Esophagus squamous epithelium (tissue), 5 donors: ENCODE measurements at places on chromosomes 5 and 9.

DNA sequence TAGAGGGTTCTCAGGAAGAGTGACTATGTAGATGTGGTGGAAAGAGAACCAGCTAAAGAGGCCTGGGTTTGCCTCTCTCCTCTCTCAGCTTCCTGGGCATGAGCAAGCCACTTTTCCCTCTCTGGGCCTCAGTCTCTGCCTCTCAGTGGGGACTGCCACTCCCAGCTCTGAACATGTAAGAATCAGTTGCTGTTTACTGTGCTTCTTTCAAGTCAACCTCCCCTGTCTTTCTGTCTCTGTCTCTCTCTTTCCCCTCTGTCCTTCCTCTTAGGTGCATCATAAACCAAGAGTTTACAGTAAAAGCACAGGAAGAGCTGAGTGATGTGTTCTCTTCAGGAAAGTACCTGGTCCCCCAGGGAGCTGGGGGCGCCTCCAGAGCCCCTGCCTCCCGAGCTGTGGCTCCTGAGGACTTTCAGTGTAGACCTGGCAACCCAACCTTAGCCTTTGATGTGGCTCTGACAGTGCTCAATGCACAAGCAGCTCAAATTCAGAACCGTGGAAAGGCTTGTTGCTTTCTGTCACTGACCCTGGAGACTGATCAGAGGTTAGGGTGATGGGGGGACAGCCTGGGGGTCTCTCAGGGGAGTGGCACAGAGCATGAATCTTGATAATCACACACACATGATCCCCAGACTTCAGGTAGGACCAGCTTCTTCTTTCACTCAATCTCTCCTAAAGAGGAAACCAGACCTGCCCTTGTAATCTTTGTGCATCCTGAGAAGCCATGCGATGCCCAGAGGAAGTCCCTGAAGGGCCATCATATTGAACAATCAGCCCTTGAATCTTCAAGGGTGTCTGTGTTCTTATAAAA lies 59.4 kb upstream of the TNFSF8 start:
- no peak for DNase-seq

DNA sequence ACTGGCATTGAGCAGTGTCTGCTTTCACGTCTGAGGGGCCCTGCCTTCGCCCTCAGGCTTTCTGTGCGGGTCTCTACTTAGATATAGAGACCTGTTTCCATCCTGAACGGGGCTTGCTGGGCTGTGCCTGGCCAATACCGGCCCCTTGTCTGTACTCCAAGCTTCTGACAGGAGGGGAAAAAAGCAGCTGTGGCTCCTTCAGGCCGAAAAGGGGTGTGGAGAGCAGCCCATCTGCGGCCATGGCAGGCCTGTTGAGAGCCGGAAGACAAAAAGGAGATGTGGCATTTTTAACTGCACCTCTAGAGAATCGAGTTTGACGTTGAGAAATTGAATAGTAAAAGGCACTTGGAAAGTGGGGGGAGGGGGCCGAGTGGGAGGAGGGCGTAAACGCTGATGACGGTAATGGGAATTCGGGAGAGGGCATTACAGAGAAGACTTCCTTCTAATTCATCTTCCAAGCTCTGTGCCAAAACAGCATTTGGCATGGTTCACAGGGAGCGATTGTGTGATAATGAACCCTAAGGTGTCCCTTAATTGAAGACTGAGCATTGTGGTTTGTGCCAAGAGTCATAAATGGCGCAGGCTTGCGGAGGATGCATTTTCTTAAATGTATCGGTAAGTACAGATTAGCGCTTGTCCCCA lies 25.1 kb upstream of the PRDM12 start:
- no peak for DNase-seq

- no peak for DNase-seq
These were observed 998.8 kb downstream of the MAT2B start for GRCh38 chr5:164504141-164504772.

- no peak for DNase-seq
These were observed 271.8 kb downstream of the SMARCA2 start for GRCh38 chr9:2286825-2287455.

GRCh38 chr9:13860019-13860418 lies 453.9 kb downstream of the NFIB start:
- no peak for DNase-seq

DNA sequence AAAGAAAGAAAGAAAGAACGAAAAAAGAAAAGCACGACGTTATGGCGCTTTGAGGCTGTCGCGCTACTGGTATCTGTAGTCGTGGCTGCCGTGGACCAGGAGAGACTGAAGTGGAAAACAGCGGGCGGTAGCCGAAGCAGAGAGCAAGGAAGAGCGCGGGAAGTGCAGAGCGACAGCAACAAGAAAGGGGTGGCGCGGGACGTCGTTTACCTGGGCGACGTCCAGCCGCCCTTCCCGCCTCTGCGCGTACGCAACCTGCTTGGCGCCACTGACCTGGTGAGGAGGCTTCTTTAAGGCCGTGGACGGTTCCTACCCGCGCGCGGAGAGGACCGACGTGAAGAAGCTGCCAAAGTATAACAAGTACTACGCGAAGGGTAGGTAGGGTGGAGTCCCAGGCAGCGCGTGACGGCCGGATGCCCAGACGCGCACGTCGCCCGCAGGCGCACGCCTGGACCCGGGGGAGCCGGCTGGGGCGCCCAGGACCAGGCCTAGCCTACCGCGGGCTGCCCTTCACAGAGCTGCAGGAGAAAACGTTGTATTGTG lies 15.4 kb downstream of the CCL28 start:
- no peak for DNase-seq

DNA sequence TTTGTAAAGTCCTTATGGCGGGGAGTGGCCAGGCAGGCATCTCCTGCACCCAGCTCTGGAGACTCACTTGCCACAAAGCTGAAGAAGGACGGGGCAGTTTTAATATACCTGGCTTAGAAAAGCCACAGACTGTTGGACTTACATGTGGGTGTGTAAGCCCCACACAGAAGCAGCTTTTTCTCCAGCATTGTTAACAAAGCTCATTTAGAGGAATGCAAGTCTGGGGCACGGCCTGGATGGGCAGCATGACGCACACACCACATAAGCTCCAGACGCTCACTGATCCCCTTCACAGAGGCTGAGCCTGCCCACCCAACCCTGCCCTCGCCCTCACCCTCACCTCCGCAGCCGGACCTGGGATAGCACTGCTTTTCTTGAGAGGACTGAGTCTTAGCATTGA lies 58.0 kb upstream of the PDE8B start:
- no peak for DNase-seq

- DNase-seq = no peak
These were observed 84.6 kb downstream of the ANKRD55 start for GRCh38 chr5:56148453-56148971.
